NCI-H1092 (cell line): ENCODE measurements at places on chromosomes 7 and 10.

- no peak for DNase-seq
Observed at GRCh38 chr10:14163377-14164086, 167.2 kb downstream of the FRMD4A start.

- no peak for DNase-seq
Observed at GRCh38 chr7:158257516-158258410, 329.9 kb downstream of the PTPRN2 start.

DNA sequence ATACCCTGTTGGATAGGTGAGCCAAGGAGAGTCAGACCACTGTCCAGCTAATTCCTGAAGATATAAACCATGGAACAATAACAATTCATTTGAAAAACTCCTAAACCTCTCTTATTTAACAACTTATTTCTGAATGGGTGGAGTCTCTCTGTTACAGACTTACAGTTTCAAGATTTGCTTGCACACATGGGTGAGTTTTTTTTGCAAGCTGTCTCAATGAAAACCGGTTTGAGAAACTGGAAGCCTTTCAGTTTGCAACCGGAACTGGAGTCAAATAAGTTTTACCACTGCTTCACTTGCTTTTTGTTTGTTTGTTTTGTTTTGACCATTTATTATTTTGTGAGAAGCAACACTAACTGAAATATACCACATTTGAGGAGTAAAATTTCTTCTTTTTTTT, 243.8 kb downstream of the MTERF1 start:
- no peak for DNase-seq

- no peak for DNase-seq
Observed at GRCh38 chr10:122142641-122143237, 128.4 kb upstream of the BTBD16 start.

DNA sequence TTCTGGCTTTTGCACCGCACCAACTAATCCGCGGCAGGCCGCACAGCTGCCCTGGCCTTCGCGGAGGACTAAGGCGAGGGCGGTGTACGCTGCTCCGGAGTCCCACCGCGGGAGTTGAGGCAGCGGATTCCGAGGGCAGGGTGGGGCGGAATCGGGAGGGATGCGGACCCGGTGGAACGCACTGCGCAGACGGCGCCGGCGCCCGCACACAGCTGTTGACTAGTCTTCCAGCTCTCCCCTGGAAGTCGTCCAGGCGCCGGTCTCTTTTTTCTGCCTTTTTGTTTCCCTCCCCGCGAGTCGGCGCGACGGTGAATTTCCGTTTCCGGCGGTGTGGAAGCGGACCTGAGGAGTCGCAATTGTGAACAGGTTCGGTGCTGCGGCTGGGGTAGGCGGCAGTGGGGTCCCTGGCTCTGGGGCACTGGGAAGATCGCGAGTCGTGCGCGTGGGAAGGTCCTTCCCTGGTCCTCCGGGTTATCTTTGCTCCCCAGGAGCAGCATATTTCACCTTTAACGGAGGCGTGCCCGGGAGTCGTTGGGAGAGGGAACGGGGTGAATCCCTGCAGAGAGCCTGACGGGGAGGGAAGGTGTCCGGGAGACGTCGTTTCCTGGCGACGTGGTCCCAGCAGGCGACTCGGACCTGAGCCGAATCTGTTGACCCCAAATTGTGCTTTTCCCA, at the start of gene ASAH2B:
Gene ASAH2B, plus strand, starts transcription at position 319 of the 675 bp plus-strand sequence. CDS start 5,195 bp downstream, outside the sequence.
- DNase-seq, result peak; percentile 64
